Stimulated activated CD4-positive, alpha-beta T cell treated with anti-CD3 and anti-CD28 coated beads, TNF-alpha, amount 100 ng/mL, for 1 hour (primary cell): ENCODE measurements at places on chromosomes 1 and 21.
A peak's percentile ranks its signal among the peaks of the same experiment; 100 is the strongest.

- DNase-seq = no peak
Observed at GRCh38 chr1:214429951-214430770, 121.2 kb downstream of the PTPN14 start.

DNA sequence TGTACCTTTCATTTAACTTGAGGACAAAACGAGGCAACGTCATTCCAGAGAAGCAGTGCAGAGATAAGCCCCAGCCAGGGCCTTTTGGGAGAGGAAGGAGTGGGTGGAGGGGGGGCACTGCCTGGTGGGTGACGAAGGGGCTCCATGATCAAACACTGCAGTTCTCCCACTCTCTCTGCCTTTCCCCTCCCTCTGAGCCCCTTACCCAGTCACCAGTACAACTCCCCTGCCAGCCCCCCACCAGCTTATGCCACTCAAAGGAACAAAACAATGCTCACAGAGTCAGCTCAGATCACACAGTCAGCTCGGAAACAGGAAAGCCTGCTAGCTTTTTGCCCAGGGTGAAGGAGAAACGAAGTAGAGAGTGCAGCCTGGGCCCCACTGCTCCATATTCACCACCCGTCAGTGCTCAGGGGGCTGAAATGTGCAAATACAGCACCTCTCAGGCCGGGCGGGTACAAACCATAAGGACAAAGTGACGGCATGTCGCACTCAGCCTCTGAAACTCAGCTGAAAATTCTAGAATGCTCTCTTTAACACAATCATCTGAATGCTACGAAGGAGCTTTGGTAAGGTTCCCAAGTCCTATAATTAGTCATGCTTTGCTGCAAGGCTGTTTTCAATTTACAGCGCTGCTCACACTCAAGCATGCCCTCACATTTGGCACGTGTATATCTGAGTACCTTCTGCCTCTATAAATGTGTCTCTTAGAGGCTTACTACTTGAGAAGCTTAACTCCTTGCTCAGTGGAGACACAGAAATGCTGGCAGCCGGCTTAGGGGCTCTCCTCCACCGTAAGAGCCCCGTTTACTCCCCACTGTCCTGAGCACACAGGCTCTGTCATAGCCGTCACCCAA lies 65.8 kb upstream of the RAB4A start:
- DNase-seq = no peak

- DNase-seq = no peak
Observed at GRCh38 chr1:95778217-95778616, 544.2 kb downstream of the RWDD3 start.

DNA sequence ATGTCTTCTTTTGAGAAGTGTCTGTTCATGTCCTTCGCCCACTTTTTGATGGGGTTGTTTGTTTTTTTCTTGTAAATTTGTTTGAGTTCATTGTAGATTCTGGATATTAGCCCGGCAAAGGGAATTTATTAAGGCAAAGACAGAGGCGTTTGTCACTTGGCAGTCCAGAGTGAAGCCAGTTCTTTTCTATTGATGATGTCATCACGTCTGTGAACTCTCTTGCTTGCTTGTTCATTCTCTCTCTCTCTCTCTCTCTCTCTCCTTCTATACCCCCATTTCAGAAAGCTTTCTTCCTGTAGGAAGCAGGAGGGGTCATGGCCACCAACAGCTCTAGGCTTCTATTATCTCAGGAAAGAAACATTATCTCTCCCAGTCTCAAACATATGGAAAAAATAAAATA lies 291.3 kb downstream of the OMA1 start:
- no peak for DNase-seq

GRCh38 chr1:67552336-67552759 lies 122.1 kb upstream of the SERBP1 start:
- DNase-seq = no peak

GRCh38 chr1:114189398-114189797 lies 35.7 kb upstream of the SYT6 start:
- DNase-seq = no peak

GRCh38 chr1:230691615-230692014 lies 22.3 kb downstream of the AGT start:
- DNase-seq = no peak

- no peak for DNase-seq
Observed at GRCh38 chr21:41482301-41482700, 25.7 kb downstream of the TMPRSS2 start.

DNA sequence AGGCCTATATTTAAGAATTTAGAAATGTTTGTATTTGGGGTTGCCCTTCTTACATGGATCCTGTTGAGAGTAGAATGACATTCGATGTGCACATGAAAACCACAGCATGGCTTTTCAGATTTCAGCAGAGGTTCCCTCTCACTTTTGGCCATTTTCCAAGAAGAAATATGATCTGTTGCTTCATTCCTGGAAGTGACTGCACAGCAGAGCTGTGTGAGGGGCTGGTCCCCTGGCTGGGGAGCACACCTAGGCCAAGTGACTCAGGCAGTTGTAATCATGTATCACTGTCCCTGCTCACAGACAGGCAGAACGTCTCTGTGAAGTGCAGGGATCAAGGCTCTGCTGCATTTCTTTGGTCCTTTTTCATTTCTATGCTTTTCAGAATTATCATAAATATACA lies 32.3 kb downstream of the AGT start:
- DNase-seq = no peak

DNA sequence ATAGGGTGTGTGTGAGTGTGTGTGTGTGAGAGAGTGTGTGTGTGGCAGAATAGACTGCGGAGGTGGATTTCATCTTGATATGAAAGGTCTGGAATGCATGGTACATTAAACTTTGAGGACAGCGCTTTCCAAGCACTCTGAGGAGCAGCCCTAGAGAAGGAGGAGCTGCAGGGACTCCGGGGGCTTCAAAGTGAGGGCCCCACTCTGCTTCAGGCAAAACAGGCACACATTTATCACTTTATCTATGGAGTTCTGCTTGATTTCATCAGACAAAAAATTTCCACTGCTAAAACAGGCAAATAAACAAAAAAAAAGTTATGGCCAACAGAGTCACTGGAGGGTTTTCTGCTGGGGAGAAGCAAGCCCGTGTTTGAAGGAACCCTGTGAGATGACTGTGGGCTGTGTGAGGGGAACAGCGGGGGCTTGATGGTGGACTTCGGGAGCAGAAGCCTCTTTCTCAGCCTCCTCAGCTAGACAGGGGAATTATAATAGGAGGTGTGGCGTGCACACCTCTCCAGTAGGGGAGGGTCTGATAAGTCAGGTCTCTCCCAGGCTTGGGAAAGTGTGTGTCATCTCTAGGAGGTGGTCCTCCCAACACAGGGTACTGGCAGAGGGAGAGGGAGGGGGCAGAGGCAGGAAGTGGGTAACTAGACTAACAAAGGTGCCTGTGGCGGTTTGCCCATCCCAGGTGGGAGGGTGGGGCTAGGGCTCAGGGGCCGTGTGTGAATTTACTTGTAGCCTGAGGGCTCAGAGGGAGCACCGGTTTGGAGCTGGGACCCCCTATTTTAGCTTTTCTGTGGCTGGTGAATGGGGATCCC lies 18.3 kb upstream of the HDAC1 start:
- peak; percentile 76 for DNase-seq

DNA sequence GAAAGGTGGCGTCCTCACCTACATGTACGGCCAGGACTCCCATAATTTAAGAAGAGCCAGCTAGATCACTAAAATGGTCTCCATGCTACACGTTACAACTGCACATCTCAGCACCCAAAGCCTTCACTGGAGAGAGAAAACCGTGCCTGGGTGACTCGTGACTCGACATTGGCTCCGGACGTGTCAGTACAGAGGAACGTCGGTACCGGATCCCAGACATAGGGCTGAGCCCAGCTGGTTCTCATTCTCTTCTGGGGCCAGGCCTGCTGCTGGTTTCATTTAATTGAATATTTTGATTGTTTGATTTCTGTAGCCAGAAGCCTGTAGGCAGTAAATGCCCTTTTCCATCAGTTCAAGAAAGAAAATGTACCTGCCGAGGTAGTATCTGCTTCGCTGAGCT lies 93.1 kb downstream of the HHIPL2 start:
- DNase-seq = no peak
